Activated T-helper 1 cell treated with anti-CD3 and anti-CD28 coated beads, Interleukin-2, amount 50 U/mL, for 16 hours (primary cell): ENCODE measurements at places on chromosomes 16 and 17.

- no peak for DNase-seq
Observed at GRCh38 chr17:48330421-48330820, 99.6 kb downstream of the SKAP1 start.

GRCh38 chr16:23506606-23506994 is 3.7 kb downstream of the GGA2 start:
- no peak for DNase-seq

DNA sequence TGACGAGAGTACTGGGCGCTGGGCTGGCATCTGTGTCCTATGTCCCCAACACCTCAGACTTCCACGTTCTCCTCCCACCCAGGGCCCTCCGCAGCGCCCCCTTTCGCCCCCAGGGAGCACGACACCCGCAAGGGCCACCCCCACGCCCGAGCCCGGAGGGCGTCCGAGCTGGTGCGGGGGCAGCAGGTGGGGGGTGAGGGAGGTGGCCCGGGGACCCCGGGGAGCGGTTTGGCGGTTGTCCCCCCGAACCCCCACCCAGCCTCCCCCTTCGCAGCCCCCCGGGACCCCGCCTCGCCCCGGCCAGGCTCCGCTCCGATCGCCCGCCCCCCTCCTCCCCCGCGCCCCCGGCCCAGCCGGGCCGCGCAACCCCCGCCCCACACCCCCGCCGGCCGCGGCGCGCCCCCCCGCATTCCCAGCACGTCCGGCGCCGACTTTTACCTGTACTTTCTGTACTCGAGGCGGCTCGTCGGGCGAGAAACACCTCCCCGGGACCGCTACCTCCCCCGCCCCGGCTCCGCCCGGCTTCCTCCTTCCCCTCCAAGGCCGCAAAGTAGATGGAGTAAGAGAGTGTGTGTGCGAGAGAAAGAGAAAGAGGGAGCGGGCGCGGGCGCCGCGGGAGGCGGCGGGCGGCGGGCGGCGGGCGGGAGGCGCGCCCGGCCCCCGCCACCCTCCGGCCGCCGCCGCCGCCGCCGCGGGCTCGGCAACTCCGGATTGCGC is 901 bp downstream of the CDYL2 start:
- DNase-seq = peak; percentile 33

- DNase-seq = no peak
Observed at GRCh38 chr16:70635336-70636016, 10.9 kb upstream of the IL34 start.

DNA sequence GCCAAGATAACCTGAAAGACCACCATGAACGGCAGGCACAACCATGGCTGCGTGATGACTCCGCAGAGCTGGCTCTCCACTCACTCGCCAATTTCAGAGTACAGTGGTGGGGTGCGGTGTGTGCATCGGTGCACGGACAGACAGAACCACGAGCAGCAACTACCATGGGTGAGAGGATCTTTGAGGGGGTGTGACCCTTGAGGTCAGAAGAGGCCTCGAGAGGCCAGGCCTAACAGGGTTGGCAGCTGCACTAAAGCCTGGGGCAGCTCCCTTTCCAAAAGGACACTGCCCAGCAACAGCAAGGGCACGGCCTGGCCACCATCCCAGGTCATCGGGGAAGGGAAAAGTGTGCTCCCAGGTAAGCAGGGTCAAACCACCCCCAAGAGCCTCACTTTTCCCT is 1.9 kb upstream of the ECI1 start:
- DNase-seq = no peak
